Left lung (tissue), 14 donors: ENCODE measurements at places on chromosomes 7 and 10.

DNA sequence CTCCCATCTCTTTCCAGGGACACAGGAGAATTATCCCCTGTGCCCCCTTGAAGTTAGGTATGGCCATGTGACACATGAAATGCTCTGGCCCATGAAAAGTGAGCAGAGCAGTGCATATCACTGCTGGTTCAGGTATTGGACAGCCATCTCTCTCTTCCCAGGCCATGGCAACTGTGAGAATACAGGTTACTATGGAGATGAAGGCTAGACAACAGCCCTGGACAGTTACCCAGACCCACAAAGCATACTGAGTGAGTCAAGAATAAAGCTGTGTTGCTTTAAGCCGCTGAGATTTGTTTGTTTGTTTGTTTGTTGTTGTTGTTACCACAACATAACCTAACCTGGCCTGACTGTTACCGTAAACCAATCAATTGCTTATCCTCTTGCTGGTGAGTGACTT lies 722.3 kb downstream of the KCNMA1 start:
- no peak for DNase-seq

DNA sequence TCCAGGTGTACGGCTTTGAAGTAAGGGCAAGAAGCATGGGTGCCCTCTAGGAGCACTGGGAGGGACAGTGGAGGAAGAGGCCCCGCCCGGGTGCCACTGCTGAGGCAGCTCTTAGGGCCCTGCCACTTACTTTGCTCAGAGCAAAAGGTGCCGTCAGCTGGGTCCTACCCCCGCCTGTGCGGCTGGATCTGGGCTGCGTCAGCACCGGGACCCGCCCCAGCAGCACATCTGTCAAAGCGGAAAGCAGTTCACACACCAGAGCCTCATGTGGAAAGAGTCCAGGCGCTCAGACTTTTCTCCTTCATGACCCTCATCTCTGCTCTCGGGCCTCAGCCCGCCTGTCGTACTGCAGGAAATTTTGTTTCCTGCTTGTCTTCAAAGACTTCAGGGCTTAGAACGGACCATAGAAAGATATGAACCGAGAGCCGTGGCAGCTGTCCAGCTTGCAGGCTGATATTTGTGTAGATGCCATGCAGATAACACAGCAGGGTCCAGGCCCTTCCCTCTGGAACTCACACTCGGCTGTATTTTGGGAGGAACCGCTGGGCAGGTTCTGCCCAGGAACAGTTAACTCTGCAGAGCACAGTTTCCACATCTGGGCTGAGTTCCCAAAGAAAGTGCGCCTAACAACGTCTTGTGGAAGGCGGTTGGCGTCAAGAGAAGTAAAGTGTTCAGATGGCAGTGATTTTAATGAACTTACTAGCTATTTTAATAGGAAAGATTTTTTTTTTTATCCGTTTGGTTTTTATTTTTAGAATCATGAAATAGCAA lies 44.3 kb upstream of the PRKAR1B start:
- no peak for DNase-seq

DNA sequence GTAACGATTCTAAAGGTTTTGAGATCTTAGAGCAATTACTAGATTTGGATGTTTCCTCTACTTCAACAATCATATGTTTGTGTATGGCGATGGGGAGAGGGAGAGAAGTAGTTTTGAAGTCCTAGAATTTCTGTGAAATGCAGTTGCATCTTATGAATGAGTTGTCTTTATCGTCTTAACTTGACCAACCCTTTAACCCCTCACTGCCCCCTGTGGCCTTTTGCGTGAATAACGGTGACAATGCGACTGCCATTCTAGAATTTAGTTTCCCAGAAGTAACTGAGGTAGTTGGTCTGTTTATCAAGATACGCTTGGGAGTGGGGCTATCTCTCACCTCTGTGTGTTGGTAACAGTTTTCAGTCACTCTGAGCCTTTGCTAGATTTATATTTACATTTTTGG lies 204.6 kb downstream of the HDAC9 start:
- DNase-seq = no peak

- DNase-seq = no peak
Measured at GRCh38 chr10:16853201-16853600, 36.0 kb upstream of the RSU1 start.

- no peak for DNase-seq
Measured at GRCh38 chr10:69786791-69787190, 14.9 kb upstream of the COL13A1 start.
